CD4-positive, alpha-beta T cell treated with Interleukin-6 at 100 ng/mL for 8 hours (primary cell): ENCODE measurements at places on chromosomes 4 and X.

DNA sequence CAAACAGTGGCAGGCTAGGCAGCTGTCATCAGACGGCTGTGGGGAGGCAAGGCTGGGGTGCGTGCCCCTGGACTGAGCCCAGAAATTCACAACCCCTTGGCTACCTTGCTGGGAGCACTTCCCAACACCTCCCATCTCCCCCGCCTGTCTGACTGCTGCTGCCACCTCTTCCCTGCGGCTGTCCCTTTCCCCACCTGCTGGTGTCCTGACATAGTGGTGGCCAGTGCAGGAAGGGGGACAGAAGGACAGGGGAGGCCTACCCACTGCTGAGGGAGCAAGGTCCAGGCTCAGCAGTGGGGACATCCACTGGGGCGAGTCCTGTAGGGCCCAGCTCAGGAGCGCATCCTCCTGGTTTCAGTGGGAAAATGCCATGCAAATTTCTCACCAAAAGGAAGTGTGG is 3.4 kb downstream of the ABCD1 start:
- DNase-seq = no peak

DNA sequence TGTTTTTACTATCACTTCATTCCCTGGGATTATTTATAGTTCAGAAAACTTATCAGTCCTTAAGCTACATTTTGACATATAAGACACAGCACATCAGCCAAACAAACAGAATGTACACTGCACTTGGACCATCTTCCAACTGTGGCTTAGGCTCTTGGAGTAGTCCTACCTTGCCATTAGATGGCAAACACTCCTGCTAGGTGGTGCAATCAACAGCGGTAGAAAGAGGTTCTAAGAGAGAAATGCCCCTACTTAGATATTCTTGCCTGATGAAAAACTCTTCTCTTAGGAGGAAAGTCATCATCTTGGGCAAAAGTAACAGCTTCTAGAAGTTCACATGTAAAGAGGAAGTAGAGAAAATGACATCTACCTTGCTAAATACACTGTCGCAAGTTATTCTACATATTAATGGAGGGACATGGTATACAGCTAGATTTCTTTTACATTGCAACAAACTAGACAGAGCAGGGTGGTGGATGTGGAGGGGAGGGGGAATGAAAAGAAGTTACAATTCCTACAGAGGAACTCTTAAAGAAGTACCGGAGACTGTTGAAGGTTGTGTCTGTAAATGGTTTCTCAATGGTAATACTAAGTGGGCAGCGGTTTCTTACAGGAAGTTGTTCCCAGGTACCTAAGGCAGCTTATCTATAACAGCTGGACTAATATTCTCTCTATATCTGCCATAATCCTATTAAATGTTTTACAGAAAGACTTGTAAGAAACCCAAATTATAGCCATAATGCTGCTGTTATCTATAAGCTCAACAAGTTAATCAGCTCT is 8.1 kb upstream of the STPG2 start:
- DNase-seq = no peak

GRCh38 chr4:145839151-145839550 is 99.5 kb downstream of the ZNF827 start:
- no peak for DNase-seq

DNA sequence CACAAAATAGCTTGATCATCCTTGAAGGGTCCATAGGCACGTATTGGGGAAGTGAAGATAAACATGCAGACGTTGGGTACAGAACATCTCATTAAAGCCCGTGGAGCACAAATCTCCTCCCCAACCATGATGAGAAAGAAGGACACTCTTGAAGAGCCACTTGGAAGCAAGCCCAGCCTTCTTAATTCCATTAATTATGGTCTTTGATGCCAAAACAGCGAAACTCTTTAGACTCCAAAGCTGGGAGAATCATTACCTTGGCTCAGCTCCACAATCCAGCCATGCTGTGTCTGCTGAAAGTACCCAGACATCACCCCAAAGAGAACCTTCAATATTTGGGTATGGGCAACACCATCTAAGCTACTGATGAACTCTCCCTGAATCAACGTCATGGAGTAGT is 169.0 kb upstream of the MBNL3 start:
- no peak for DNase-seq

GRCh38 chr4:56206258-56206657 is 181.0 kb downstream of the AASDH start:
- DNase-seq = no peak

GRCh38 chr4:64713256-64713840 is 304.1 kb upstream of the TECRL start:
- no peak for DNase-seq

- DNase-seq = no peak
Measured at GRCh38 chrX:147180886-147181285, 366.3 kb upstream of the CXorf51A start.

- DNase-seq = no peak
Measured at GRCh38 chr4:95198961-95199360, 349.8 kb downstream of the UNC5C start.

DNA sequence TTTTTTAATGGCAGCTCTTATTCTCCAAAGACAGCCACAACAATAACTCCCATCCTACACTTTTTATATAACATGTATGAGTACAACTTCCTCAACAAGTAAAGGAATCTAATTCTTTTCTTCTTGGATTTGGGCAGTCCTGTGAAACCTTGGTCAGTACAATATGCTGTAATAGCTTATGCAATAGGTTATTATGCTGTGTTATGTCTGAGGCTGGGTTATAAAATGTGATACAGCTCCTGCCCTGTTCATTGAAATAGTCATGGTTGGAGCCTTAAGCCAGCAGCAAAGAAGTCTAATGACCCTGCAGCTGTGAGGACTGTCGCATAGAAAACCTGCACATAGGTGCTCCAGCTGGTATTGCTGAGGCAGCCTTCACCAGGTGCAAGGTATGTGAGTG is 215.8 kb upstream of the RASGEF1B start:
- DNase-seq = no peak

- DNase-seq = no peak
Measured at GRCh38 chrX:13179586-13179985, 135.2 kb upstream of the FAM9C start.

GRCh38 chr4:153733751-153734448 is 25.9 kb downstream of the RNF175 start:
- no peak for DNase-seq

DNA sequence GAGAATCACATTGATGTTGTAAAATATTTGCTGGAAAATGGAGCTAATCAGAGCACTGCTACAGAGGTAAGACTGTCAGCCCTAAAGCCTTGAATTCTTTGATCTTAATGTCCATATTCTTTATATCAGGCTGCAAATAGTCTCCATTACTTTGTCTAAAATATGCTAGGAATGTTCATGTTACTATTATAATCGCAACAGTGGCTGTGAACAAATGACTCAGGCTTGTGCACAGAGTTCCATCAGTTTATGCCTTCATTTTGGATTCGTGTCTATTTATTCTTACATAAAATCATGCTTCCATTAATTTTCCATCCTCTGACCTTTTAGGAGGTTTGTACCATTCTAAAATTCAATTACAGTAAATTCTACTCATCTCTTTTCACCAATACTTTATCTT is 182.7 kb downstream of the ANK2 start:
- DNase-seq = no peak

DNA sequence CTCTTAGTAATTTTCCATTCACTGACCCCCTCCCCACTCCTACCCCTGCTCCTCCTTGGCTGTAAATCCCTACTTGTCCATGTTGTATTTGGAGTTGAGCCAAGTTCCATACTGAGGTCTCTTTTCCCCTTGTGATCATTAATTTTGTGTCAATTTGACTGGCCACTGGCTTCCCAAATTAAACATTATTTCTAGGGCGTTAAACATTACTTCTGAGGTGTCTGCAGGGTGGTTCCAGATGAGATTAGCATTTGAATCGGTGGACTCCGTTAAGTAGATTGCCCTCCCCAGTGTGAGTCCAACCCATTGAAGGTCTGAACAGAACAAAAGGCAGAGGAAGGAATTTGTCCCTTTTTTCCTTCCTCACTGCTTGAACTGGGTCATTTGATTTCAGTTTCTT is 25.7 kb downstream of the SLC39A8 start:
- DNase-seq = no peak

DNA sequence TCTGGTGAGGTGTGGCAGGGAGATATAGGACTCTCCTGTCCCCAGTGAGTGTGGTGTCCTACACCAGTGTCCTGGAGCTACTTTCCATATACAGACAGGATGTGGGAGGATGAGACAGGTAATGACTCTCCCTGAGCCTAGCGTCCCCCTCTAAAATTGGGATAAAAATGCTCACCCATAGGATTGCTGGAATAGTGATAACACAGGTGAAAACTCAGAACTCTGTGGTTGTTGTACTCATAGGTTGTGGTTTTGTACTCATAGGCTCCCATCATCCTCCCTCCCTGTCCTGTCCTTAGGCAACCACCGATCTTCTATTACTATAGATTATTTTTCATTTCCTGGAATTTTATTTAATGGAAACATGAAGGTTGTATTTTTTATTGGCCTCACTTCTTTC is 60.7 kb upstream of the NXF3 start:
- no peak for DNase-seq

- no peak for DNase-seq
Measured at GRCh38 chrX:54171527-54172250, 11.4 kb downstream of the FAM120C start.

DNA sequence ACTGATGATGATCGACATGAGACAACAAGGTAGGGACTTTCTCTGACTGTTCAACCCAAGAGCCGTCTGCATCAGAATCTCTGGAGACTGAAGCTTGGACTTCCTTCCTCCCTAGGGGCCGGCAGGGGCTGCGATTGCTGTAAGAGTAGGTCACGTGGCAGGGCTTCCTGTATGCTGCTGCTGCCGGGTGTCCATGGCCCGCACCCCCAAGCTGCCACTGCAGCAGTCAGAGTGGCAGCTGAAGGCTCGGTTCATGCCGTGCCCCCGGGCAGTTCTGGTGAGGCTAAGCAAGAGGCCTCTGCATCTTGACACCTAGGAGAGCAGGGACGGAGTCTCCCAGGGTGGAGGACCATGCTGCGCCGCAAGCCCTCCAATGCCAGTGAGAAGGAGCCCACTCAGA is at the start of gene SASH3:
Gene SASH3 (plus strand): TSS at position 203 of the 400 bp plus-strand sequence. CDS start 149 bp downstream, at position 352.
- DNase-seq = peak; percentile 80

GRCh38 chr4:158033416-158034120 is 139.3 kb downstream of the GASK1B start:
- no peak for DNase-seq

DNA sequence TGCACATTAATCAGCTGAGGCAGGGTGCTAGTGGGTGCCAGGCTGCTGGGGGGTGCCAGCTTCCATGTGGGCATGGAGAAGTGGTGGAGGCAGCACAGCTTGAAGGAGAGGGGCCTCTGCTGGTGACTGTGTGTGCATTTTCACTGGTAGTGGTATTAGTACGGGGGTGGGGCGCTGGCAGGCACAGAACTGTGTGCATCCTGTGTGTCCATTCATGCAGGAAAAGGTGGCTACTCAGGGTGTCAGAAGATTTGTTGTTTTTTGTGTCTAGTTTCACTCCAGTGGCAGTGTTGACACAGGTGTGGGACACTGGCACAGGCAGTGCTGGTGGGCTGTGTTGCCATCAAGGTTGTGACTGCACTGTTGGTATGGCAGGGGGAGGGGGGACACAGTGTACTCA is 1303.6 kb downstream of the FAM133A start:
- no peak for DNase-seq

- DNase-seq = no peak
Measured at GRCh38 chr4:56425518-56425917, 9.9 kb downstream of the PPAT start.

DNA sequence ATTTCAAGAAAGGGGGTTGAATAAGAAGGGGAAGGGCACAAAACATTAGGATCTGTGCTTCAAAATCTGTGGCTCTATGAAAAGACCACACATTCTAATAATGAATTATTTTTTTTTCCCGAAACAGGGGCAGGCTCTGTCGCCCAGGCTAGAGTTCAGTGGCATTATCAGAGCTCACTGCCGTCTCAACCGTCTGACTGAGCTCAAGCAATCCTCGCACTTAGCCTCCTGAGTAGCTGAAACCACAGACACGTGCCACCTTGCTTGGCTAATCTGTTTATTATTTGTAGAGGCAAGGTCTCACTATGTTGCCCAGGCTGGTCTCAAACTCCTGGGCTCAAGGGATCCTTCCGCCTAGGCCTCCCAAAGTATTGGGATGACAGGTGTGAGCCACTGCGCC is 33.4 kb downstream of the ACSL1 start:
- DNase-seq = no peak

DNA sequence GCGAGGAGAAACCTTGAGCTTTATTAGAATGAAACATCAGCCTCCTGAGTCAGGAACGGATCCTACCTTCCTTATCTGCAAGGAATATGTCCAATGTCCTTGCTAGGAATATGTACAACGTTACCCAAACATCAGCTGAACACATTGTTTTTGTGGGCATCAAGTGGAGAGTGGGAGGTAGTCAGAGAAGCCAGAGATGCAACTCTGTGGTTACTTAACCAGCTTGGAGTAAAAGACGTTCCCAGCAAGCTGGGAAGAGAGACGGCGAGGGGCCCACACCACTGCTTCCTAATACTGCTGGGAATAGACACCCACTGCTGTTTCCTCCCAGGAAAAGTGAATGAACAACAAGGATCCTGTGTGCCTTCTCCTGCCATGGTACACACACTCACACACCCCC is 74.4 kb upstream of the PLAC1 start:
- no peak for DNase-seq

- no peak for DNase-seq
Measured at GRCh38 chr4:141065872-141066271, 67.4 kb downstream of the RNF150 start.

DNA sequence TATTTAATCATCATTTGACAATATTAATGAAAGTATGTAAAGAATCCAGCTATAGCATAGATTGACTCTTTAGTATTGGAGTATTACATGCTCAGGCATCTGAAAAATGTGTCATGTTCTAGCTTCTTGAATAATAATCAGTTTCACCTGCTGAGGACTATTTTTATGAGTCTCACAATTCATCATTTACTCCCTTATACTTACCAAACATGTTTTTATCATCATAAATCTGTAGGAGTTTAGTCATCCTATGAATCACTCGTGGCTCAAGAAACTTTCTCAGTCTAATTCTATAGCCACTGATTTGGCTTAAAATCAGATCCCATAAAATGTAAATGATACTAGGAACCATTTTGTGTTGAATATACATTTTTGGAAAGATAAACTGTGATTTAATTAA is 1616.1 kb downstream of the C4orf33 start:
- no peak for DNase-seq

DNA sequence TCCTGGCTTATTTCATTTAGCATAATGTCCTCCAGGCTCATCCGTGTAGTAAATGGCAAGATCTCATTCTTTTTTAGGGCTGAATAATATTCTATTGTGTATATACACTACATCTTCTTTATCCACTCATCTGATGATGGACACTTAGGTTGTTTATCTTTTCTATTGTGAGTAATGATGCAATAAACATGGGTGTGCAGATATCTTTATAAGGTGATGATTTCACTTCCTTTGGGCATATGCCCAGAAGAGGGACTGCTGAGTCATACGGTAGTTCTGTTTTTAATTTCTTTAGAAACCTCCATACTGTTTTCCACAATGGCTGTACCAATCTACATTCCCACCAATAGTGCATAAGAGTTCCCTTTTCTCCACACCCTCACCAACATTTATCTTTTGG is 317.6 kb upstream of the CNKSR2 start:
- no peak for DNase-seq
